ENCODE measurements at places on chromosomes 12 and 14. TPM values are rescaled to one million over a fixed set of nuclear protein-coding genes. Genes with fewer than 3 reads are reported as not detected.
A peak's percentile ranks its signal among the peaks of the same experiment; 100 is the strongest.

The PLEKHD1 gene
- 0.05 TPM for total RNA-seq

The FOXM1 gene
- 7.1 TPM for total RNA-seq

The GLIPR1L1 gene
- not detected for total RNA-seq

The SDR9C7 gene
- total RNA-seq = 0.17 TPM

The ZDHHC22 gene
- 0.50 TPM for total RNA-seq

The RFX4 gene
- total RNA-seq = 0.07 TPM

The XRCC3 gene
- total RNA-seq = 5.2 TPM

The KLRG1 gene
- 1.6 TPM for total RNA-seq

The NEUROD4 gene
- total RNA-seq = not detected

The CDKN3 gene
- 2.4 TPM for total RNA-seq

The TPH2 gene
- 0.24 TPM for total RNA-seq

GRCh38 chr14:94522115-94522724 is 13.0 kb upstream of the SERPINA12 start:
- no peaks in the 10 kb centered on the region for H3K4me1 ChIP-seq
- no peak for DNase-seq
- H3K36me3 ChIP-seq = no peaks in the 10 kb centered on the region
- peaks cover 7% of the 10 kb centered on the region for H3K27me3 ChIP-seq

DNA sequence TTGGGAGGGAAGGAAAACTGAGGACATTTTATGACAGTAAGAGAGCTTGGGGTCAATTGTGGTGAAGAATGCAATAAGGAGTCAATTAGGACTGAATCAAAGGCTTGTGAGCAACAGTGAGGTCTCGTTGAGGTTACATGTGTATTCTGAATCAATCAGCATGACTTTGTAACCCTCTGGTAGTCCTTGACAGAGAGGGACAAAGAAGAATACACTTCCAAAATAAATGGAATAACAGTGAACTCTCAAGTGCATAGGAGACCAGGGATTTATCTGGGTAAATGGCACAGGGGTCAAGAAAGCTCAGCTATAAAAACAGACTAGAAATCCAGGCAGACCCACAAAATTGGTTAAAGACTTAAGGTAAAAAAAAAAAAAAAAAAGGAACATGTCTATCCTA is 85.1 kb upstream of the NAV3 start:
- H3K4me1 ChIP-seq = no peaks in the 10 kb centered on the region
- no peak for DNase-seq
- H3K4me3 ChIP-seq = no peak overlapping the region
- no peaks in the 10 kb centered on the region for H3K27me3 ChIP-seq

DNA sequence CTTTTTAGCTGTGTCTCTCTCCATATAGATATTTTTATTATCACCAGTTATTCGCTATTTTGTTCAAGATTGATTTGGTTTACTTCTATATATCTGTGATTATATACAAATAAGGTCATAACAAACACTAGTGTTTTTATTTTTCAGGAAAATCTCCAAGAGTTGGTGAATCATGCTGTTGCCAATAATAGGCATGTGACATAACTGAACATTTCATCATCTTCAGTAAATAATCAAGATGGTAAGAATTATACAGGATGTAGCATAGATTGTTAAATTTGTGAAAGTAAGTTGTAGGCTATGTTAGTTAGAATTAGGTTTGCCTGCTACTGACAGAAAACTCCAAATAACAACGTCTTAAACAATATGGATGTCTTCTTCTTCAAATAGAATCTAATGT is 240.9 kb upstream of the PDE3A start:
- no peak for DNase-seq
- no peaks in the 10 kb centered on the region for H3K36me3 ChIP-seq
- no peak overlapping the region for H3K4me3 ChIP-seq
- H3K4me1 ChIP-seq = no peaks in the 10 kb centered on the region

- H3K27me3 ChIP-seq = no peaks in the 10 kb centered on the region
- no peak overlapping the region for H3K4me3 ChIP-seq
- no peak for DNase-seq
- H3K4me1 ChIP-seq = no peaks in the 10 kb centered on the region
Measured at GRCh38 chr12:63354969-63355368, 204.0 kb upstream of the AVPR1A start.

- no peaks in the 10 kb centered on the region for H3K27me3 ChIP-seq
- peak; percentile 97 for DNase-seq
- H3K4me1 ChIP-seq = peaks cover 17% of the 10 kb centered on the region
- H3K36me3 ChIP-seq = no peaks in the 10 kb centered on the region
- H3K27ac ChIP-seq = peak overlapping the region; percentile 78
Measured at GRCh38 chr14:22824711-22825359, 4.9 kb upstream of the MRPL52 start.

GRCh38 chr12:32303174-32303549 is 96.2 kb upstream of the FGD4 start:
- H3K4me1 ChIP-seq = no peaks in the 10 kb centered on the region
- H3K4me3 ChIP-seq = no peak overlapping the region
- H3K27ac ChIP-seq = no peak overlapping the region
- peaks cover 12% of the 10 kb centered on the region for H3K36me3 ChIP-seq
- H3K27me3 ChIP-seq = no peaks in the 10 kb centered on the region

- H3K4me1 ChIP-seq = no peaks in the 10 kb centered on the region
- no peak for DNase-seq
- no peaks in the 10 kb centered on the region for H3K36me3 ChIP-seq
- H3K27ac ChIP-seq = no peak overlapping the region
- H3K27me3 ChIP-seq = peaks cover 12% of the 10 kb centered on the region
Measured at GRCh38 chr12:4447151-4447550, 1.5 kb upstream of the FGF6 start.

DNA sequence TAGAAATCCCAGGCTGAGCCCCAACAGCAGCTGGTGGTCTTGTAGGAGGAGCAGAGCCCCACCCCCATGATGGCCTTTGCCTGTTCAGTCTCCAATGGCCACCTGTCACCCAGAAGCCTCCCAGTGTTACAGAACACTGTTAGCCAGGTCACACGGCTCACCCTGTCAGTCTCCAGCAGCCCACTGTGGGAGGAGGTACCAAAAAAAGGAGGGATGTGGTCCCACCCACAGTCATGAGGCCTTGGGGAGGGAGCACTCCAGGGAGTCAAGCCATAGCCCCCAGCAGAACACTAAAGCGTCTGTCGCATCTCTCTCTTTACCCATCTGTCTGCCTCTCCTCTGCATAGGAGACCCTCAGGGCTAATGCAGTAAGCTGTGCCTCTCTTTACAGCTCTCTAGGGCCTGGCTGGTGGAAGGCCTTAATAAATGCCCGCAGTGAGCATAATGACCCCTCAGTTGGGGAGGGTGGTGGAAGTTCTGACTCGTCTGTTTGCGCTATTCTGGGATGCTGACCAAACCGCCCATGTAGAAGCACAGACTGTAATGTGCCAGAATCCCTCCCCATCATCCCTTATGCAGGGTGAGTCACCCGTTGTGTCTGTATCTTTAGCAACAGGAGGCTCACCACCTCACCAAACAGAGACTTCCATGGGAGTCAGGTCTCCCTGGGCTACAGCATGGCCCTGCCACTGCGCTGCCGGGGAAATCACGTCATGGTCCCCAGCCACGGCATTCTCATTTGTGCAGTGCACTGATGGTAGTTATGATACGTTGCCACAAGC is 14.6 kb downstream of the C14orf132 start:
- DNase-seq = peak; percentile 100
- H3K36me3 ChIP-seq = no peaks in the 10 kb centered on the region
- H3K4me3 ChIP-seq = no peak overlapping the region
- no peaks in the 10 kb centered on the region for H3K27me3 ChIP-seq
- peak overlapping the region; percentile 95 for H3K27ac ChIP-seq

GRCh38 chr12:64666054-64666914 is 56.0 kb downstream of the RASSF3 start:
- peaks cover 25% of the 10 kb centered on the region for H3K4me1 ChIP-seq
- peak overlapping the region; percentile 10 for H3K27ac ChIP-seq
- H3K36me3 ChIP-seq = no peaks in the 10 kb centered on the region
- no peak overlapping the region for H3K4me3 ChIP-seq
- no peaks in the 10 kb centered on the region for H3K27me3 ChIP-seq

Measured in astrocyte (in vitro differentiated cells and primary cell).